A172 (cell line): ENCODE measurements at places on chromosomes 12 and 14. TPM values are rescaled to one million over a fixed set of nuclear protein-coding genes. Genes with fewer than 3 reads are reported as not detected.

KRT71 gene
- not detected in 2 replicates for total RNA-seq

- no peak for DNase-seq
Observed at GRCh38 chr12:91990525-91990924, 155.1 kb downstream of the BTG1 start.

DNA sequence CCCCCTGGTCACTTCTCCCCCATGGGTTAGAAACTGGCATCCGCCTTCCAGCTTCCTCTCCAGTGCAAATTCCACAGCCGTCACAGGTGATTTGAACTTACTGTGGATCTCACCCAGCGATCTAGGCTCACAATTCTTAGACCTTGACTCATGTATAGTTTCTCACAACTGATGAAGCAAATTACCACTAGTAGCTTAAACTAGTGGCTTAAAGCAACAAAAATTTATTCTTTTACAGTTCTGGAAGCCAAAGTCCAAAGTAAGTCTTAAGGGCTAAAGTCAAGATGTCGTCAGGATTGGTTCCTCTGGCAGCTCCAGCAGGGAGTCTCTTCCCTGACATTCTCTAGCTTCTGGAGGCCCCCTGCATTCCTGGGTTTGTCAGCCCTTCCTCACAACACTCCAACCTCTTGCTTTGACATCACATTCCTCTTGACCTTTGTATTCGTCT is 117.4 kb downstream of the KTN1 start:
- no peak for DNase-seq

DNA sequence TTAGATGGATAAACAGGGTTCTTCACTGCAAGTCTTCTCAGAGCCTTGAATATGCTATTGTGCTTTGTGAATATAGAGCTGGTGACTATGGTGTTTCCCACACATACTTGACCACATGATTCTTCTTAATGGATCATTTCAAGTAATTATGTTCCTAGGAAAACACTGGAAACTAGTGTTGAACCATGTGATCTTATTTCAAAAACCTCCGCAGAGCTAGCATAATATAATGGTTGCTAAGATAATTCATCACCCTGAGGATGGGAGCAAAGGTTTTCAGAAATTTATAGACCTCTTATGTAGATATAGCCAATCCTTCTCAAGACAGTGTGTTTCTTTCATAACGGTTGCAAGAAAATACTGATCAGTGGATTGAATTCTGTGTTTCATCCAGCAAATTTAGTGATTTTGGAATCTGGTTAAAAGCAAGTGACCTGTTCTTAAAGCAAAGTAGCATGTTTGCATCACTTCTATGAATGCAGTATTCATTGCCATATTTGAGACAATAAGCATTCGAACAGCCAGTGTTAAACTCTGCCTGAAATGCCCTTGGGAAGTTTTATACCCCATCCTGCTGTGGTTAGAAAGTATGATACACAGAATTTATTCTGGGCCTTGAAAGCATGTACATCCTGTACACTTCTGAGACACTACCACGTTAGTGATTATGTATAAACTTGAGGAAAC is 341.0 kb upstream of the E2F7 start:
- no peak for DNase-seq

NPFF gene
- total RNA-seq: not detected in 2 replicates

CLEC9A gene
- not detected in 2 replicates for total RNA-seq

- no peak for DNase-seq
Observed at GRCh38 chr14:21802441-21802840, 128.8 kb upstream of the OR4E1 start.

DNA sequence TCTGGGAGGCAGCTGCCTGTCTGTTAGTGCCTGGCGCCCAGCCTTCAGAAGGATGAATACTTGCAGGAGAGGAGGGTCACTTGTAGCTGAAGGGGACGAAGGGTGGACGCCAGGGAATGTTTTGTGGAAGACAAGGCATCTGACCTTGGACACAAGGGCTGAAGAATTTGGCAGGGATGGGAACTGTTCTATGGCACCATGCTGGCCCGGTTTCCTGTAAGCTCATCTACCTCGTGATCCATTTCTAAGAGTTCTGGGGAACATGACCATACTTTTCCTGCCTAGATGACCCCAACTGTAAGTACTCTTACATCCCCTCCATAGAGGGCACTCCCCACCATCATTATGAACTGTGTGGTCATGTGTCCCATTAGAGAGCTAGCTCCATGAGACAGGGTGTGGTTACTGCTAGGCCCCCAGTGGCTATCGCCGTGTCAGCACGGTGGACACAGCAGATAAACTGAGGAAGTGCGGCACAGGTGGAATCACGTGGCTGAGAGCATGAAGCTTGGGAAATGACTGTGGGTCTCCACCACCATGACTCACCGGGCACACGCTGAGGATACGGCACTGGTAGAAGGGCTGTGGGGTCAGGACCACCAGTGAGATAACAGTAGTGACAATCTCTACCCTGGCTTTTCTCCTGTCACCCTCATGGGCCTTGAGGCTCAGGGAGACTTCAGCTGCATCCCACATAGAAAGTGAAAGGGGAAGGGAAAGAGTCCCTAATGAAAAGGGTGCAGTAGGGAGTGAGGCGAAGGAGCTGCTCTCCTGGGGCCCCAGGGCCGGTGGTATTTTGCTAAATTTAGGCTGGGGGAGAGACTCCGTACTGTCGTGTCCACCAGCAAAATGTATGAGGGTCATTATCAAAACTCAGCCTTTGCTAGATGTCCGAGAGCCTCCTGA is 252.6 kb downstream of the FOXN3 start:
- DNase-seq: no peak

MLF2 gene
- 168 and 187 TPM in 2 replicates for total RNA-seq

GRCh38 chr12:104667139-104667538 is 210.4 kb downstream of the CHST11 start:
- no peak for DNase-seq

GRCh38 chr12:11776316-11776715 is 126.8 kb downstream of the ETV6 start:
- DNase-seq: no peak

SLC5A8 gene
- not detected in 2 replicates for total RNA-seq

ADAM21 gene
- 0.17 and 0.41 TPM in 2 replicates for total RNA-seq

DNA sequence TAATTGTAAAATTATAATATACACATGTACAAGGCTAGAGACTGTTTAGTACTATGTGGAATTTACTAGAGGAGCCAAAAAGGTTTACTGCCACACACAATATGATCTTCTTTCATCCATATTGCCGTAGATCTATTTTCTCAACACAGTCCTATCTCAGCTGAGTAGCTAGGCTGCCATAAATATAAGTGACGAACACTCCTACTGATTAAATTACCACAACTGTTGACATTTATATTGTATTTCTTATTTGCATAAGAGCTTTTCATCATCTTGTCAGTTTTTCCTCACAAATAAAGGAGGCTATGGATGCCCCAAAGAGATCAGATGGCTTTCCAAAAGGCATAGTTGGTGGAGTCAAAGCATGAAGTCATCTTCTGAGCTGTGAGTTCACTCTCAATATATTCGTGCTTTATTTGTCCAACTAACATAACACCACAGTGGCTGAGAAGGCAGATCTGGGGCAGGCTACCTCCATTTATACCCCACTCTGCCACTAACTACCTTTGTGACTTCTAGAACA is 78.6 kb downstream of the CCDC59 start:
- no peak for DNase-seq

- no peak for DNase-seq
Observed at GRCh38 chr12:19710811-19711793, 271.8 kb downstream of the AEBP2 start.

DNA sequence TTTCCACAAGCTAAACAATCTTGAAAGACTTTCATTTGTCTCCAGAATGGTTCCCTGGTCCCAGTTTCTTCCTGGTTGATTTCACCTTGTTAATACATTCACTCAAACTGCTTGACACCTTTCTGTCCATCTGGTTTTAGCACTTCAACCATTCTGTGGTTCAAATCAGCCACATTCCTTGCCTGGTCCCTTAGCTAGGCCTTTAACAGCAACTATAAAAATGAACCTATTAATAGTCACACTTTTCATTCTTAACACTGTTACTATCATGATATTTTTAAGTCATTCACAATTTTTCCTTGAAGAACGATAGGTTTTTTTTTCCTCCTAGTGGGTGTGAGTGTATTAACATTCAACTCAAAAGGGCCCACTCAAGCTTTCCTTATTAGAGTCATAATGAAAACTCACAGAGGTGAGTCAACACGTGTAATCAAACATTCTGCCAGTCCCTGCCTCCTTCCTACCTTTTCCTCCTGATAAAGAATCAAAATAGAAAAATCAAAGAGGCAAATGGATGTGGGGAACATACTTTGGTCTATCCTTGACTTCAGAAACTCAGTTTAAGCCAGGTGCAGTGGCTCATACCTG is 34.4 kb upstream of the CCNT1 start:
- no peak for DNase-seq

ARHGEF40 gene
- total RNA-seq: 19.8 and 21.2 TPM in 2 replicates

CATSPERB gene
- not detected in 2 replicates for total RNA-seq

- no peak for DNase-seq
Observed at GRCh38 chr12:71942259-71942658, 3.6 kb downstream of the TPH2 start.

- DNase-seq: no peak
Observed at GRCh38 chr14:101775826-101776225, 14.3 kb downstream of the PPP2R5C start.

DNA sequence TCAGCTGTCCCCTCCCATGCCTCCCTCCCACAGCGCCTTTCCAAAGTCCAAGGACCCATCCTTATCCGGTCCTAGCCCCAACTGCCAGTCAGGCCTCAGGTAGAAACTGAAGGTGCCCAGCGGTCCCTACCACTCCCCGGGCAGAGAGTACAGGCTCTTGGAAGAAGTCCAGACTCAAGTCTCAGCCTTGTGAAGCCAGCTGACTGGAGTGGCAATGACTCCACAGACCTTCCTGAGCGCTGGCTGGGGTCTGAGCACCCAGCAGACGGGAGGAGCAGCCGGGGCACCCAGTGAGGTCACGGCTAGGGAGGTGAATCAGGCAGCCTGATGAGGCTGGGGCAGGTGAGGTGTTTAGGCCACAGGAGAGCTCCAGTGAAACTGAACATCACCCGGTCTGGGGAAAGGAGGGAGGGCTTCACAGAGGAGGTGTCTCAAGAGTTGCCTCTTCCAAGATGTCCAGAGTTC is 60.0 kb downstream of the ITPK1 start:
- DNase-seq: no peak

GRCh38 chr14:33480071-33480886 is 470.6 kb downstream of the EGLN3 start:
- DNase-seq: no peak

SLC25A47 gene
- 0.24 TPM in 1 of 2 replicates, not detected in the other for total RNA-seq

PLEKHD1 gene
- not detected in 2 replicates for total RNA-seq

GRCh38 chr14:23776296-23776695 is 140.1 kb downstream of the DHRS2 start:
- no peak for DNase-seq

- DNase-seq: no peak
Observed at GRCh38 chr12:78036874-78037273, 206.2 kb downstream of the NAV3 start.

GRCh38 chr12:128994856-128995255 is 141.6 kb downstream of the GLT1D1 start:
- DNase-seq: no peak

ARHGAP5 gene
- 20.7 and 21.5 TPM in 2 replicates for total RNA-seq

DNA sequence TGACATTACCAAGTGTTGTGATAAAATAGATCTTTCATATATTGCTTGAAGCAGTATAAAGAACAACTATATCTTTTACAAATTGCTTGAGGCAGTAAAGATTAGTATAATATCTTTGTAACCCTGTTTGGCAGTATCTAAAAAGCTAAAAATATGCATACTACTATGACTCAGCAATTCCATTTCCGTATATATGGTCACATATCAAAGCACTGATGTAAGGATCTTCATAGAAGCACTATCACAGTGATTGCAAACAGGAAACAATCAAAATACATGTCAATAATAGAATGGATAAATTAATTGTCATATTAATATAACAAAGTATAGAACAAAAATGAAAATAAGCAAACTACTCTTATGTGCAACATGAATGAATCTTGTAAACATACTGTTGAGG is 158.4 kb upstream of the IGF1 start:
- DNase-seq: peak; percentile 28

DBX2 gene
- total RNA-seq: not detected in 2 replicates

KCNA5 gene
- total RNA-seq: not detected in 2 replicates

FUT8 gene
- total RNA-seq: 26.7 and 27.6 TPM in 2 replicates

ATG101 gene
- total RNA-seq: 70.3 and 74.7 TPM in 2 replicates
